Large intestine (tissue), 12 donors: ENCODE measurements at places on chromosomes 11 and 22.

DNA sequence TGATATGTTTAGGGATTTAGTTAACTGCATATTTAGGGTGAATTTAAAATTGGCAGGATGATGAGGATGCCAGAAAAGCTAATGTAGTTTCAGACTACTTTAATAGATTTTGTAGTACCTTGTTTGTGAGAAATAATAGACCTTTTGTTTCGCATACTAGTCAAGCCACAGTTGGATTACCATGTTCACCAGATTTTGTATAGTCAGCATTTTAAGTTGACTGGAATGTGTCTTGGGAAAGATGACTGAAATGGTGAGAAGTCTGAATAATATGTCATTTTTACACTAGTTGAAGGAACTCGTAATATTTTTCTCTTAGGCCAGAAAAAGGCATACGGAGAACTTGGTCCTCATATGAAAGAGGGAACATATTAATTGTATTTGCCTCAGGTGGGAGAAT is 23.4 kb downstream of the ATM start:
- H3K4me1 ChIP-seq = no peaks in the 10 kb centered on the region
- H3K27me3 ChIP-seq = no peaks in the 10 kb centered on the region
- H3K27ac ChIP-seq = no peak overlapping the region
- no peak for DNase-seq
- peaks cover 8% of the 10 kb centered on the region for H3K36me3 ChIP-seq

GRCh38 chr22:34702279-34702678 is 363.7 kb upstream of the ISX start:
- no peak overlapping the region for H3K4me3 ChIP-seq
- no peak for DNase-seq
- no peaks in the 10 kb centered on the region for H3K36me3 ChIP-seq
- no peaks in the 10 kb centered on the region for H3K4me1 ChIP-seq

GRCh38 chr22:19397734-19398104 is 33.8 kb downstream of the HIRA start:
- H3K4me3 ChIP-seq = no peak overlapping the region
- no peak overlapping the region for H3K27ac ChIP-seq
- DNase-seq = no peak
- H3K4me1 ChIP-seq = no peaks in the 10 kb centered on the region

- no peak overlapping the region for H3K27ac ChIP-seq
- no peak for DNase-seq
- H3K27me3 ChIP-seq = no peaks in the 10 kb centered on the region
- no peaks in the 10 kb centered on the region for H3K4me1 ChIP-seq
Observed at GRCh38 chr11:74011360-74012073, 2.6 kb upstream of the UCP3 start.

DNA sequence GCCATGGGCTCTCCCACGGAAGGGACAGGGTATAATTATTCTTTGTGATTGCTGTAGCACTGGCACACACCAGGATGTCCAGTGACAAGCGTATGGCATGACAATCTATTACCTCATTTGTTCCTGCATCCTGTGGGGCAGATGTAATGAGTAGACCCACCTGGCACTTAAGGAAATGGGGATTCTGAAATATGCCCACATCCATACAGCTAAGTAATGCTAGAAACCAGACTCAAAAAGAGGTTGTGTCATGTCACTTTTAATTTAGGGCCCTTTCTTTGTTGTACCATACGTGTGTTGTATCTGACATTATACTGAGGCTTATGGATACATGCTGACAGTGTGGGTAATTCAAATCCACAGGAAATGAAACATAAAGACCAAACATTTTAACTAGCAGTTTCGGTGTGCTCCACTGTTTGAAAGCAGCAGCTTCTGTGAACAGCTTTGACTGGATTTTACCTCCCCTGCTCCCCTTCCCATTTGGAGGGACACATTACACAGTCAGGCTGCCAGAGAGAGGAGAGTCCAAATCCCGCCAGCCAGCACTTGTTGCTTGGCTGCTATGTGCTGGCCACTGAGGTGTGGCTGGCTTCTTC is 21.2 kb downstream of the GRAMD1B start:
- no peak for DNase-seq
- no peak overlapping the region for H3K27ac ChIP-seq
- H3K4me3 ChIP-seq = no peak overlapping the region

DNA sequence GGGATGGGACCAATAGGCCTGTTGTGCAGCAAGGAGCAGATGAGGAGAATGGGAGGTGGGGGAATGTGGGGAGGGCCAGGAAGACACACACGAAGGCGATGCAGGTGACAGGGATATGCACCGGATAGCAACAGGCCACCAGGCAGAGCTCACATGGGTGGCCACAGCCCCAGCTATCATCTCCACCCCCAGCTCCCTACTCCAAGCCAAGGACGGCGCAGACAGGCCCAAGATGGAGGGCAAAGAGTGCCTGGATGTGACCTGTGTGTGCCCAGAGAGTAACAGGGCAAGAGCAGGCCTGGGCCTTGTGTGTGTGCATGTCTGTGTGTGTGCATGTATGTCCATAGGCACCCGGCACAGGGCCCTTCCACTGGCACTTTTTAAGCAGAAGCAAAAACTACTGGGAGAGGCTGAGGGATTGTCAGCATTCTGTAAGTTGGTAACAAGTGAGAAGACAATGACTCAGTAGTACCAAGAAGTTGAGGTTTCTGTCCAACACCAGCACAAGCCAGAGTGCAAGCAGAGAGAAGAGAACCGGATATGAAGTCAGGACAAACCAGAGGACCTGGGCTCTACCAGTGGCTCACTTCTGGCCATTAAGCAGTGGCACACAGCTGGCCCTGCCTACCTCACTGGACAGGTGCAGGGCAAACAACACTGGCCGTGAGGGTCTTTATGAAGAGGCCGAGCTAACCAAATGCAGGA is 36.4 kb downstream of the NRXN2 start:
- DNase-seq = no peak
- peaks cover 36% of the 10 kb centered on the region for H3K27me3 ChIP-seq
- no peak overlapping the region for H3K4me3 ChIP-seq
- H3K27ac ChIP-seq = no peak overlapping the region

DNA sequence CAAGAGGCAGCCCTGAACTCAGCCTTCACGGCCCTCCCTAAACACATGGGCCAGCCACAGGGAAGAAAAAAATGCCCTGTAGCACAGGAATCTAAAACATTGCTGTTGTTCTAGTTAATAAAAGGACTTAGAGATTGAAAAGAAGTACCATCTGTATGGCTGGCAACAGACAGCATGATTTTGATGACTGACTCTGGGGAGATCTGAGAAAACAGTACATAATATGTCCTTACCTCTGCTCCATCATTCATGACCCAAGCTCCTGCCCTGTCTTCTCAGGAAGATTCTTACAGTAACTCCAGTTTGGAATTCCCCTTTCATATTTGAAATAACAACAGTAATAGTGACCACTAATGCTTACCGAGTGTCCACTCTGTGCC is 244.2 kb downstream of the ETS1 start:
- no peak for DNase-seq
- H3K36me3 ChIP-seq = no peaks in the 10 kb centered on the region
- H3K27ac ChIP-seq = peak overlapping the region; percentile 24

DNA sequence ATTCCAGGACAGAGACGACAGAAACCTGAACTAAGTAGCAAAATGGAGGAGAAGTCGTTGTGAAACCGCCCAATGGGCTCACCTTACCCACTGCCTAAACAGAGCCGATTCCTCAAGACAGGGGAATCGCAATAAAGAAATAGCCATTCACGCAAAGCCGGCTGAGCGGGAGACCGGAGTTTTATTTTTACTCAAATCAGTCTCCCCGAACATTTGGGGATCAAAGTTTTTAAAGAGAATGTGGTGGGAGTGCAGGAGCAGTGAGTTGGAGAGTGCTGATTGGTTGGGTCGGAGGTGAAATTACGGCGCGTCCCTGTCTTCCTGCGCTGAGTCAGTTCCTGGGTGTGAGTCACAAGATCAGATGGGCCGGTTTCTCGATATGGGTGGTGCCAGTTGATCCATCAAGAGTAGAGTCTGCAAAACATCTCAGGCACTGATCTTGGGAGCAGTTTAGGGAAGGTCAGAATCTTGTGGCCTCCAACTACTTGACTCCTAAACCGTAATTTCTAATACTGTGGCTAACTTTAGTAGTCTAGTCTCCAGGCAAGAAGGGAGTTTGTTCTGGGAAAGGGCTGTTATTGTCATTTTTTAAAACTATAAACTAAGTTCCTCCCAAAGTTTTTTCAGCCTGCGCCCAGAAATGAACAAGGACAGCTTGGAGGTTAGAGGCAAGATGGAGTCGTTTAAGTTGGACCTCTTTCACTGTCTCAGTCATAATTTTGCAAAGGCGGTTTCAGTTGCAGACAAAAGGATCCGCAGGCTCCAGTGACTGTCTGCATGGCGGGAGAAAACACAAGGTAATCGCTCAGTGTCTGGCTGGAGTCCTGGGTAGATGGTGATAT is 34.1 kb downstream of the OR4D9 start:
- H3K27me3 ChIP-seq = no peaks in the 10 kb centered on the region
- H3K36me3 ChIP-seq = no peaks in the 10 kb centered on the region
- H3K4me1 ChIP-seq = no peaks in the 10 kb centered on the region
- no peak overlapping the region for H3K4me3 ChIP-seq

DNA sequence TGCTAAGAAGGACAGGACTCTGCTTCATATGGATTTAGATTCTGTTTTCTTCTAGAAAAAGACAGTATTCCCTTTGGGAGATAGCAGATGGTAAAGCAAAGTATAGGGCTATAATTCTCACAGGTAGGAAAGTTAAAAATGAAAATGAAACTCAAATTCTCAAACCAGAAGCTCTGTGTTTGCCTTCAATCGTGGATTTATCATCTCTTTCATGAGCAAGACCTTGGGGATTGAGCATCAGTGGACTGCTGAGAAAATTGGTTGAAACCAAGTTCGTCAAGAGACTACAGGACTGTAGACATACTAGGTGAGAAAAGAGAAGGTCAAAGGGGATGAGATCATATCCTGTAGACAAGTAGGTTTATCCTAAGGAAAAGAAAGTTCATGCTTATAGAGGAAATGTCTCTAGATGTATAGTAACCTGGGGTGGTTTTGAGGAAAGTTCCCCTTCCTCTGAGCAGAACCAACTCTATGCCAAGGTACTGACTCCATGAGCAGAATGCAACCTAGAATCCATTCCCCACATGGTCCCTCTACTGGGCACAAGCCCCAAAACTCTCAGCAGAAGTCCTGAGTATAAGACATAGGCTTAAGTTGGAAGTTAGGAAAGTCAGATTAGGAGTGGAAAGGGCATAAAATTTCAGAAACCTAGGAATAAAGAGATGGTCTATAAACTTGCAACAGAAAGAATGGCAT is 46.5 kb downstream of the SLC5A12 start:
- no peak for DNase-seq
- H3K27ac ChIP-seq = no peak overlapping the region
- H3K4me3 ChIP-seq = no peak overlapping the region

GRCh38 chr11:126352163-126352562 is 3.3 kb upstream of the ST3GAL4 start:
- H3K27me3 ChIP-seq = peaks cover 2% of the 10 kb centered on the region
- no peaks in the 10 kb centered on the region for H3K36me3 ChIP-seq
- DNase-seq = no peak
- no peak overlapping the region for H3K27ac ChIP-seq
- H3K4me1 ChIP-seq = peaks cover 17% of the 10 kb centered on the region

DNA sequence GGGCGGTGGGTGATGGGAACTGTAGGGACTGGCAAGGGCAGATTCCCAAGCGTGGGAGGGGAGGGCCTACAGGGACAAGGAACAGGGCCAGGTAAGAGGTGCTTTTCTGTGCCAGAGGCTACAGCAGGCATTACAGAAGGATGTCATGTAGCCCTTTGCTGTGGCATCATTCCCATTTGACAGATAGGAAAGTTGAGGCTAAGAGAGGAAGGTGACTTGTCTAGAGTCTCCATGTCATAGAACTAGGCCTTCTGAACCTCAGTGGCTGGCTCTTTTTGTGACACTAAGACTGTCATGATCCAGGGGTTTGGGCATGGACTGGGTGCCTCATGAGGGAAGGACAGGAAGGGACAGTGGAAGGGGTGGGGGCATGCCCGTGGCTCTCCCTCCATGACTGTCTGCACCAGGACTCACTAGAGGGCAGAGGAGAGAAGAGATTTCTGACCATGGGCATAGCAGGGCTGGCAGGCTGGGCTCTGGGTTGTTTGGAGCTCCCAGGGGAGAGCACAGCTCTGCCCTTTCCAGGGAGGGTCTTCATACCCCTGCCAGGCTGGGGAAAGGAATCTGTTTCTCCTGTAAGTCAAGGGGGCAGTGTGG is 3.2 kb downstream of the MMP11 start:
- no peak overlapping the region for H3K4me3 ChIP-seq
- H3K36me3 ChIP-seq = no peaks in the 10 kb centered on the region
- H3K4me1 ChIP-seq = peaks cover 48% of the 10 kb centered on the region
- no peak for DNase-seq

DNA sequence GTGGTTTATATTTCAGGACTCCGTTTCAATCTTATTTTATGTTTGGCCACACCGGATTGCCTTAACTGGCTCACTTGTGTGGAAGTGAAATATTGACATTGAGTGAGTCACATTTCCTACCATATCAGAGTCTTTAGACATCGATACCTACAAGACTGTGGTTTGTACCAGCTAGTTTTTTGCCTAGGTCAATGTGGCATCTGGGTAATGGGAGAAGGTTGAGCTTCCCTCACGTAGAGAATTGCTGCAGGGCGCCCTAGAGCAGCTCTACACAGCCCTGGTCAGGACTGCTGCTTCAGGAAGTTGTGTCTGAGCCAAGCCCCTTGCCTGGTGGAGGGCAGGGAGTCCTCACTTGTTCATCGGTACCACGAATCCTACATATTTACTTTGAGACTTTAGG is 1.6 kb downstream of the GRAMD1B start:
- H3K27me3 ChIP-seq = no peaks in the 10 kb centered on the region
- peaks cover 27% of the 10 kb centered on the region for H3K4me1 ChIP-seq
- H3K4me3 ChIP-seq = peak overlapping the region; percentile 51
- DNase-seq = peak; percentile 29

DNA sequence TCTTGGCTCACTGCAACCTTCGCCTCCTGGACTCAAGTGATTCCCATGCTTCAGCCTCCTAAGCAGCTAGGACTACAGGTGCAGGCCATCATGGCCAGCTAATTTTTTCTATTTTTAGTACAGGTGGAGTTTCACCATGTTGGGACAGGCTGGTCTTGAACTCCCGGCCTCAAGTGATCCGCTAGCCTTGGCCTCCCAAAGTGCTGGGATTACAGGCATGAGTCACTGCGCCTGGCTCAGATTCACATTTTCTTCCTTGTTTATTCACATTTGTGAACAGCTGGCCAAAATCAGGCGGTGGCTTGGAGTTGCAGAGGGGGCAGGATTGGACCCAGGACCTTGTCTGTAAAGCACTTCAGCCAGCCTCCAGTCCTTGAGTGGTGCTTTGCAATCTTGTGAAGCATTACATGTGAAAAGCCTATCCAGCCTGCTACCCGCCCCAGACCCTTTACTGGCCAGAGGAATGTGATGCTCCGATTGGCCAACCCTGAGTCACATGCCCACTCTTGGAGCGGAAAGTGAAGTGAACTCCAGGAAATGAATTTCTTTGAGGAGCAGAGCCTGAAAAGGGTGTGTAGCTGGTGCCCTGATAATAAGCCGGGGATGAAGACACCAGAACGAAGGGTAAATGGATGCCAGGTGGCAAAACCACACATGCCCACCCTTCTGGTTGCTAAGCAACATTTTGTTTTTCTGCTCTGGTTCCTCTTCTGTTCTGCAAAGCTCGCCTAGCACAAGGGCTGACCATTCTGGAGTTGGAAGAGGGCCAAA is 62.6 kb upstream of the PTPRJ start:
- H3K27ac ChIP-seq = peak overlapping the region; percentile 50
- H3K4me3 ChIP-seq = no peak overlapping the region
- DNase-seq = peak; percentile 61
- peaks cover 18% of the 10 kb centered on the region for H3K4me1 ChIP-seq
- H3K36me3 ChIP-seq = no peaks in the 10 kb centered on the region
